ENCODE measurements at places on chromosomes 16 and 17.

- no peak for DNase-seq
These were observed 690 bp downstream of the NDE1 start for GRCh38 chr16:15650698-15651171.

- no peak for DNase-seq
These were observed 10.5 kb upstream of the TEKT3 start for GRCh38 chr17:15351925-15352324.

- no peak for DNase-seq
These were observed 13.3 kb downstream of the WIPI1 start for GRCh38 chr17:68443972-68444464.

GRCh38 chr17:43878260-43879175 lies 28.8 kb downstream of the MPP2 start:
- no peak for DNase-seq

DNA sequence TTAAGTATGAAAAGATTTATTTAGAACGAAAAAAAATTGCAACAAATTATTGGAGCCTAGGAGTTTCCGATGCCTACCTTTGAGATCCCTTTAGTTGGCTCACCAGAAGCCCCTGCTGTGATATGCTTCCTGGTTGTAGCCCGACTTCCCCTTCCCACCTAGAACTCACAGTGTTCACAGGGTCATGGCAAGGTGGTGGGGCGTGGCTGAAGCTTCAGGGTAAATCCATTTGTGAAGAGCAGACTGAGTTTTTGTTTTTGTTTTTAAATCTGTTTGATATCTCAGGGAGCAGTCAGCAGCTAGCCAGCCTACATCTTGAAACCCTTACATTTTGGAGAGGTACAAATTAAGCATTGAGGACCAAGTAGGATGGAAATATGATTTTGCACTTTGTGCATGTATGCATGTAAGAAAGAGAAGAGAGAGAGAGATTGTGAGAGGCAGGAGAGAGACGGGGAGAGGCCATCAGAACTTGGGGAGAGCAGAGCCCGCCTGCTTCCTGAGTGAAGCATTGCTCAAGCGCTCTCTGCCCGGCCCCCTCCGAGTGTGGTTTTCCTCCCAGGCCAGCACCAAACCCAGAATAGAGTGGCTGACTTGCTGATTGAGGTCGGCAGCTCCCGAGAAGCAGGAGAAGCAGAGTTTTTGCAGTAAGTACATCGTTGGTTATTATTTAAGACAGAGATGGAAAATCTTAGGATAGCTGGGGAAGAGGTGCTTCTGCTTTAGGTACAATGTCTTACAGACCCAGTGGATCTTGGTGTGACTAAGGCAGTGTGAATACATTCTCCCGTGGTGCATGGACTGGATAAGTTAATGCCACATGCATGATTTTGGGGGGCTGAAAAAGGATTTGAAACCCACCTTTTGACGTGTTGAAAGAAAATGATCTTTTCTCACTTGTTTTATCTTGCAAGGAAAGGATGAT lies 64.2 kb downstream of the SPECC1 start:
- no peak for DNase-seq

DNA sequence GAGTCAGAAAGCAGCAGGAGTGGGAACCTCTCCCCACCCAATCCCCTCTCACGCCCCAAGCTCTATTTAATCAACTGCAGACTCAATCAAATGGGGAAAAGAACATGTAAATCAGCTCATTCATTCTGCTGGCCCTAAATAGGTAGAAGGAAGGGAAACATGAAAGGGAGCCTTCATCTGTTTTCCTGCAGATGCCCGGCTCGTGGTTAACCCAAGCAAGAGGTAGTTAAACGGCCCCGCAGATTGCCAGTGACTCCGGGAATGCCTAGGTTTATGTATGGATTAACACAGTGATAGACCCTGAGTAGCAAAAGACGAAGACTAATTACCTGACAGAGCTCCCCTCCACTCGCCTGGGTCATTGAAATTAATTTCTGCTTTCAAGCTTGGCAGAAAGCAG lies 542.0 kb downstream of the WWOX start:
- DNase-seq: no peak

DNA sequence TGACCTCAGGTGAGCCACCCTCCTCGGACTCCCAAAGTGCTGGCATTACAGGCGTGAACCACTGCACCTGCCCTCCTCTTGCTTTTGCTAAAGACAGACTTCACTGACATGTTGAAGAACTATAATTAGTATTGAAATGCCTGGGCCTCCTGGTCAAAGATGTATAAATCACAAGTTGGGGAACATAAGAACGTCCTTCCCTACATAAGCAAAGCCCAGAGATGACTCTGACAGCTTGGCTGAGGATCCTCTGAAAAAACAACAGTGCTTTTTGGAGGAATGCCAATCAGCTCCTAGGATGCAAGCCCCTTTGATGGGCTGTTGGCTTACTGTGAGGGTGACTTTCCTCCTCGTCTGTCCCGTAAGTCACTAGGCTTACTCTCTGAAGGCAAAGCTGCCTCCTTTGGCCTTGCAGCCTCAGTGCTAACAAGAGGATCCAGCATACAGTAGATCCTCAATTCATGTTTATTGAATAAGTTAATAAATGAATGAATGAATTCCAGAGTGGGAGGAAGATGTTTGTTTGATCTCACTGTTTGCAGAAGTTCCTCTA lies 6.3 kb downstream of the APOH start:
- no peak for DNase-seq

DNA sequence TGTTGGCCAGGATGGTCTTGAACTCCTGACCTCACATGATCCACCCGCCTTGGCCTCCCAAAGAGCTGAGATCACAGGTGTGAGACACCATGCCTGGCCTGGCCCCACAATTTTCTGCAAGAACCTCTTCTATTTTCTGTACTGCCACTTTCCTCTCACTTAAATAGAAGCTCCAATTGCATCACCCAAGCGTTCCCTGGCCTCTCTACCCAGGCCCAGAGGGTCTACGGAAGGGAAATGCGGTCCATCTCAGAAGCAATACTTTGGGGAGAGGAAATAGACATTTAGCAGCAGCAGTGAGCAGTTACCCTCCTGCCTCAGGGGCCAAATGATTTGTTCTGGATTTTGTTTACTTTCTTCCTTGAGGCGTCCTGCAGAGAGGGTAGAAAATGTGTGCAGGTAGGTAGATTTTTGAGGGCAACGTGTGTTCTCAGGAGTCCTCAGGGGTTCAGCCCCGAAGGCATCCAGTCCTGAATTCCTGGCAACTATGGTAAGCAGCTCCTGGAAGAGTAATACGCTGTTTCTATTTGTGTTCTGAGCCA lies 11.0 kb downstream of the SLC6A4 start:
- DNase-seq: no peak

- no peak for DNase-seq
These were observed 107.6 kb downstream of the KCNJ2 start for GRCh38 chr17:70276906-70277305.

DNA sequence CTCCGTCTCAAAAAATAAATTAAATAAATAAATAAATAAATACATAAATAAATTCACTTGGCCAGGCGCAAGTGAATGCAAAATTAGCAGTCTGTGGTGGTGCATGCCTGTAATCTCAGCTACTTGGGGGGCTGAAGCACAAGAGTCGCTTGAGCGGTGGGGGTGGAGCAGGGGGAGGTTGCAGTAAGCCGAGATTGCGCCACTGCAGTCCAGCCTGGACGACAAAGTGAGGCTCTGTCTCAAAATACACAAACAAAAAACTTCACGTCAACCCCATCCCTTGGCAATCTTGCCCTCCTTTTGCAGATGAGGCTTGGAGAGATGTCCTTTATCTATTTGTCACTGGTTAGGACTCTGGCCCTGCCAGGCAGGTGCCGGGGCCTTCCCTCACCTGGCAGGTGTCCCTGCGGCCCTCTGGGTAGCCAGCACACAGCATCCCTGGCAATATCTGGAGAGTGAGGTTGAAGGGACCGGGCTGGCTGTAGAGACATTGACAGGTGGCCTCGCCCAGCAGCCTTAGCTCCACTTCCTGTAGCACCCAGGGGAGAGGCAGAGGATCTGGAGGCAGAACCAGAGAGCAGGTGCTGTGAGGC lies 4.4 kb downstream of the PRSS36 start:
- no peak for DNase-seq

DNA sequence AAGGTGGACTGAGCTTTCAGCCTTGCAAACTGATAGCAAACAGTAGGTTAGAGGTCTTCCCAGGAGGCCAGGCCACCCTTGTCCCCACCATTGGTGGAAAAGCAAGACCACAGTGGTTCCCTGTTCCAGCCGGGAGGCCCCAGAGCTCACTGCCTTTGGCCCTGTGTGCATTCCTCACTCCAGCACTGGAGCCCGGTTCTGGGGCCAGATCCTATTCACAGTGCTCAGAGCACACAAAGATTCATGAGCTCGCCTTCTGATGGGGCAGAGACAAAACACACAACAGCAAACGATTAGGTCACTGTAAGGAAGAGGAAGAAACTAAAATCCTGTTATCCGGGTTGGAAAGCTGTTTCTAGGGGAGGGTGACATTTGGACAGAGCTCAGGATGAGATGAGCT lies 5.6 kb upstream of the PGS1 start:
- no peak for DNase-seq

DNA sequence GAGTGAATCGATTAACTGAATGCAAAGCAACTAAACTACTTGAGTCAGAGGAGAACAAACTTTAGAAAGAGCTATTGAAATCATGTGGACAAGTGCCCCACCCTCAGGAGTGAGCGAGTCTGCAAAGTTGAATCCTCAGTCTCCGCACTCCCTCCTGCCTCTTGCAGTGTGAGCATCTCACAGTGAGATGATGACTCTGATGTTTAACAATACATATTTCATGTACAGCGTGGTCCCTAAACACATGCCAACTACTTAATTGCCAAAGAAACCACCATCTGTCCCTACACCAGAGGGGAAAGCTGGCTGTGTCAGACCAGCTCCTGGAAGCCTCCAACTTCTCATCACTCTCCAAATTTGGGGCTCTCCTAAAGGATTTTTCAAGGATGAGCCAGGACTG lies 31.2 kb downstream of the PIMREG start:
- DNase-seq: no peak

- DNase-seq: no peak
These were observed 15.7 kb downstream of the FOXL1 start for GRCh38 chr16:86593913-86594620.

DNA sequence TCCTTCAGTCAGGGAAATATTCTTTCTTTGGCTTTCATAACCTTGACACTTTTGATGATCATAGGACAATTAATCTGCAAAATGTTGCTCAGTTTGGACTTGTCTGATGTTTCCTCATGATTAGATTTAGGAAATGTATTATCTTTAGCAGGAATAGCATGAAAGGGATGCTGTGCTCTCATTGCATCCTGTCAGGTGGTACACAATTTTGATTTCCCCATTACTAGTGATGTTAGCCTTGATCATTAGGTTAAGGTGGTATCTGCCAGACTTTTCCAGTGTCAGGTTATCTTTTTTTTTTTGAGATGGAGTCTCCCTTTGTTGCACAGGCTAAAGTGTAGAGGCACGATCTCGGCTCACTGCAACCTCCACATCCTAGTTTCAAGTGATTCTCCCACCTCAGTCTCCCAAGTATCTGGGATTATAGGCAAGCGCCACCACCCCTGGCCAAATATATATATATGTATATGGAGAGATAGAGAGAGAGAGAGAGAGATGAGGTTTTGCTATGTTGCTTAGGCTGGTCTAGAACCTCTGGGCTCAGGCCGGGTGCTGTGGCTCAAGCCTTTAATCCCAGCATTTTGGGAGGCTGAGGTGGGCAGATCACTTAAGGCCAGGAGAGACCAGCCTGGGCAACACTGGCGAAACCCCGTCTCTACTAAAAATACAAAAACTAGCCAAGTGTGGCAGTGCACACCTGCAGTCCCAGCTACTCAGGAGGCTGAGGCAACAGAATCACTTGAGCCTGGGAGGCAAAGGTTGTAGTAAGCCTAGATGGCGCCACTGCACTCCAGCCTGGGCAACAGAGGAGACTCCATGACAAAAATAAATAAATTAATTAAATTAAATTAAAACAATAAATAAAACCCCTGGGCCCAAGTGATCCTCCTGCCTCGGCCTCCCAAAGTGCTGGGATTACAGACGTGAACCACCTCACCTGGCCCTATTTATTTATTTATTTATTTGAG lies 15.8 kb upstream of the CAVIN1 start:
- DNase-seq: no peak

GRCh38 chr17:82815354-82815753 lies 24.5 kb downstream of the ZNF750 start:
- no peak for DNase-seq

- no peak for DNase-seq
These were observed 59.3 kb downstream of the CENPV start for GRCh38 chr17:16293931-16294330.

DNA sequence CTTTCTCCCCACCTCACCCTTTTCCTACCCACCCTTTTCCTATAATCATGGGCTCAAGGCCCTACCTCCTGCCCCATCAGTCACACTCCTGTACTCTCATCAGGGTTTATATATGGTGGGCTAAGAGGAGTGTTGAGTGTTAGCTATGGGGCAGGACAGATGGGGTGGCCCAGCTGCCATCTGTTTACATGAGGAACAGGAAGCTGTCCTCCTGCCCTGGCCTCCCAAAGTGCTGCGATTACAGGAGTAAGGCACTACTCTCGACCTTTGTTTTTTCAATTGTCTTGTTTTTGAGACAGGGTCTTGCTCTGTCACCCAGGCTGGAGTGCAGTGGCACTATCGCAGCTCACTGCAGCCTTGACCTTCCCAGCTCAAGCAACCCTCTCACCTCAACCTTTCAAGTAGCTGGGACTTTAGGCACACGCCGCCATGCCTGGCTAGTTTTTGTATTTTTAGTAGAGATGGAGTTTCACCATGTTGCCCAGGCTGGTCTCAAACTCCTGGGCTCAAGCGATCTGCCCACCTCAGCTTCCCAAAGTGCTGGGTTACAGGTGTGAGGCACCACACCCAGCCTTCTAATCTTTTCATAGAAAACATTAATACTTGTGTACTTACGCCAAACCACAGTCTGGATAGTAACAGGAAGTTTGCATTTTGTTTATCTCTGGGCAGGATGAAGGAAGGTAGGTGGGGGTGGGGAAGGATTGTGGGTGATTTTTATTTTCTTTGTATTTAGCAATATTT lies 1.6 kb downstream of the TRADD start:
- no peak for DNase-seq

- no peak for DNase-seq
These were observed 601 bp upstream of the RFWD3 start for GRCh38 chr16:74667255-74667700.

DNA sequence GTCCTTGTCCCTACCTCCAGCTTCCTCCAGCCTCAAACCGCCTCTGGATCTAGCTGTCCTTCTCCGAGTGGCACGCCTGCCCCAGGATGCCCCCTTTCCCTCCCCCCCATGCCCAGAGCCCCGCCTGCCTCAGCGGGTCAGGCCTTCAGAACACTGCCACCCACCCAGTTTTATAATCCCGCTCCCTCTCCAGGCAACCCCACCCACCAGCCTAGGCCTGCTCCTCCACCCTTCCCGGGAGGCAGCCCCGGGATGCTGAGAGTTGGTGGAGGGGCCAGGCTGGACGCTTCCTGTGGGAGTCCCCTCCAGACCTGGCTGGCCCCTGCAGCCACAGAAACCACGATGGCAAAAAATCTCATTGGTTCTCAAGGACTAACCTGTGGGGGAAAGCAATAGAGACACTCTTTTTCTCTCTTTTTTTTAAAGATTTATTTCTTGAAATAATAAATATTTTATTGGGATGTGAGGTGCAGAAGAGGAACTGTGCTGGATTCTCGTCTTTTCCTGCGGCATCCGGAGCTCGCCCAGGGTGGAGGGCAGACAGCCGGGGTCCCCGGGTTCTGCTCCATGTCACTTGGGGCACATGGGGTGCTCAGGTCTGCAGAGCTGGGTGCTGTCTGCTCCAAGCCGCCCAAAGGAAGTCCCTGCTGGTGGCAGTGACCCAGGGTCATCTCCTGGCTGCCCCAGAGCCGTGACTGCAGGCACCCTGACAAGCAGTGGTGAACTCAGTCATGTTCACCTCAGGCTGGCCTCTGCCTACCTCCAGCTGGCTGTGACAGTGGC lies 81.9 kb downstream of the MGAT5B start:
- no peak for DNase-seq

- DNase-seq: no peak
These were observed 232.3 kb downstream of the ZFHX3 start for GRCh38 chr16:72815348-72816318.
